ENCODE measurements at places on chromosomes 6 and 20.

- DNase-seq, result no peak
These were observed 69.9 kb upstream of the SCGN start for GRCh38 chr6:25582101-25582500.

- no peak for DNase-seq
These were observed 102.2 kb upstream of the RALGAPA2 start for GRCh38 chr20:20814685-20815084.

GRCh38 chr20:37734228-37734985 lies 40.6 kb downstream of the CTNNBL1 start:
- no peak for DNase-seq

DNA sequence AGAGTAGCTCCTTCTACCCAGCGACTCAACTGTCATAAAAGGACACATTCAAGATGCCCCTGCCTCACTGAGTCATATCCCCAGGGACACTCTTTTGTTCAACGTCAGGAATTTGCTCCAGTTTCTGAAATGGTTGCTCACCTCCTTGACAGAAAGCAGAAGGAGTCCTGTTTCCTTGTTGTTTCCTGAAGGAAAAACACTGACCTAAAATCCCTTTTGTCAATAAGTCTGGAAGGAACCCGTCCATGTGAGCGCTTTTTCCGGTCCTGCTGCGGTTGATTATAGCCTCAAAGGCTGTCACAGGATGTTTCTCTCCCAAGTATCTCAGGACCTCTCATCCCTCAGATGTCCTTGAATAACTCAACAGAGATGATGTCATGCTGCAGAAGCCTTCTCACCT lies 113.6 kb upstream of the PLEKHG1 start:
- no peak for DNase-seq

GRCh38 chr6:134816780-134817179 lies 133.1 kb downstream of the ALDH8A1 start:
- DNase-seq, result no peak

GRCh38 chr20:32934580-32934979 lies 69.7 kb downstream of the SUN5 start:
- DNase-seq, result no peak

DNA sequence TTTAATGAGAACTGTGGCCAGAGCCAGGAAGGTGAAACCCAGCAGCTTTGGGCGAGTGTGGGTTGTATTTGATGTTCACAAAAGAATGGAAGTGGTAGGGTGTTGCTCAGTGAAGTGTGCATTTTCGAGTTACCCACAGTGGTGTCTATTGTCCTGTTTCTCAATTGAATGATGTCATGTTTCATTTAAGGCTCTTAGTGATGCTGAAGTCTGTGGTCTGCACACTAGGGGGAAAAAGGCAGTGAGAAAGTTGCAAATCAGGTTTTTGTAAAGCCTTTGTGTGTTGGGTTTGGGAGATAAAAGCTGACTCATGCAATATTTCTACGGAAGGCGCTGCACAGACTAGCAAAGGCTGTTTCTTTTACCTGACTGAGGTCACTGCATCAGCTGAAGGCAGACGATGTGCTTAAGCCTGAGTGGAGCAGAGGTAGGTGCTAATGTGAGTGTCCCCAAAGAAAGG lies 121.1 kb downstream of the PLEKHG1 start:
- DNase-seq, result no peak

- DNase-seq, result no peak
These were observed 5.1 kb upstream of the ULBP2 start for GRCh38 chr6:149936743-149937142.

GRCh38 chr6:131828080-131828479 lies 20.3 kb downstream of the ENPP1 start:
- no peak for DNase-seq

GRCh38 chr6:2839195-2839981 lies 2.3 kb downstream of the SERPINB1 start:
- no peak for DNase-seq

DNA sequence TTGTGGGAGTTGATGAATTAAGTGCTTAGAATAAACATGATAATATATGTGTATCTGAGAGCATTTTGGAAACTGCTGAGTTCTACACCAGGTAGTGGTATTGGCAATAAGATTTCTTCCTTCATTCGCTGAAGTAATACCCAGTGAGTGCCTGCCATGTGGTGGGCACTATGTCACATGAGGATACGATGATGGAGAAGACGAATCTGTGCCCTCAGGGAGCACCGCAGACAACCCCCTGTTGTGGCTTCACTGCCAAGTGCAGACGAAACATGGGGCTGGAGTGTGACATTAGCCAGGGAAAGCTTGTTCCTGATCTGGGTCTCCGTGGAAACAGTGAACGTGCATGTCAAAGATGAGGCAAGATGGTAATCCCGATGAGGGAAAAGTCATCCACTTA lies 7.9 kb downstream of the ZNF76 start:
- no peak for DNase-seq

DNA sequence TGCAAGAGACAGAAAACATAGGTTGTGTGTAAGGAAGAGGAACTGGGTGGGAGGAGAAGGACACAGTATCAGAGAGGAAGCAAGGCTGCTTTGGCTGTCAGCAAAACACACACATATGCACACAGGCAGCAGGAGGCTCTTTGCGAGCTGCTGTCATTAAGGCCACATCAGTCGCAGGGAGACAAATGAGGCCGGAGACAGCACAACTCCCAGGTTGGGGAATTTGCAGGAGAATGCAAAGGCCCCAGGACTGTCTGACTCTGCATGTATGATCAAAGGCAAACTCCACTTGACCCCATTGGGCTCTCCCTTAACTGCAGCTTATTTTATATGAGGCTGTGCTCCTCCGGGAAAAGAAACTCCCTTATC lies 35.3 kb downstream of the METTL24 start:
- no peak for DNase-seq

GRCh38 chr20:40991181-40991889 lies 37.3 kb upstream of the TOP1 start:
- DNase-seq, result no peak

- DNase-seq, result no peak
These were observed 49.4 kb upstream of the NOX3 start for GRCh38 chr6:155504848-155505607.

GRCh38 chr6:63816401-63816981 lies 180.9 kb downstream of the PHF3 start:
- DNase-seq, result no peak

DNA sequence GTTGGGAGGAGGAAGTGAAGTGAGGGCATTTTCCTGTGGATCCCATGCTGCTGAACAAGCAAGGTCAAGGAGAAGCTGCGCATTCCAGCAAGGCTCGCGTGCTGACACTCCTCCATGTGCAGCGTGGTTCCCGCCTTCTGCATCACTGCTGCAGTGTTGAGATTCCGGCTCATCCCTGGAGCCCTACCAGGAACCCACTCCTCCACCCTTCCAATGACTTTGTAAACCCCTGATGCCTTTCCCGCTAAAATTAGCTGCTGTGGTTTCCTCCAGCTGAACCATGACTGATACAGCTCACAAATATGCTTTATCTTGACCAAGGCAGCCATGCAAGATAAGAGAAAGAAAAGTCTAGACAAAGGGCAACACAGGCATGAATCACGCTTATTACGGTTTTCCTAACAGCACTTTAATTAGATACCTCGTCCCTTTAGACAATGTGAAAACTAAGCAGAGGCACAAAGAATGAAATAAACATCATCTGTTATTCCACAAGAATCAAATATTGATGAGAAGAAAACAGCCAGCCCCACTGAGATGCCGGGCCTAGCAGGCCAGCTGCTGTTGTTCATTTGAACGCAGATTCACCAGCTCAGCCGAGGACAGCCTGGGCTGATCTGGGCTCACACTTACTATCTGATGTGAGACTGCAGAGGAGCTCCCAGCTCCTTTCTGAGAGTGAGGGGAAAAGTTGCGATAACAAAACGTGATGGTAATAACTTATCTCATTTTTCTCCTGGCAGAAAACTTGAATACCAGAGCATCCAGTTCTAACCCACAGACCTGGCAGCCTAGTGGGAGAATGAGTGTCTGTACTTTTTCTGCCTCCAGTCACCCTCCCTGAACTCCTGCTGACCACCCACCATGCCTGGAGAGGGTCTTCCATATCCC lies 14.2 kb upstream of the BNIP5 start:
- DNase-seq, result no peak
